Activated T-helper 1 cell treated with anti-CD3 and anti-CD28 coated beads, Interleukin-12 subunit alpha, Interleukin-12 subunit beta, Interleukin-2, Interleukin-4 antibody, amounts not matched to agents 30 ng/mL and 10 ng/mL and 1 ng/mL, durations not matched to agents 14 hours and 24 hours and 36 hours (primary cell): ENCODE measurements at places on chromosomes 13 and 19.

- no peak for DNase-seq
- H3K4me1 ChIP-seq: no peaks in the 10 kb centered on the region
- H3K27ac ChIP-seq: no peak overlapping the region
- H3K4me3 ChIP-seq: no peak overlapping the region
- H3K36me3 ChIP-seq: no peaks in the 10 kb centered on the region
Observed at GRCh38 chr13:78736142-78736541, 77.2 kb upstream of the OBI1 start.

DNA sequence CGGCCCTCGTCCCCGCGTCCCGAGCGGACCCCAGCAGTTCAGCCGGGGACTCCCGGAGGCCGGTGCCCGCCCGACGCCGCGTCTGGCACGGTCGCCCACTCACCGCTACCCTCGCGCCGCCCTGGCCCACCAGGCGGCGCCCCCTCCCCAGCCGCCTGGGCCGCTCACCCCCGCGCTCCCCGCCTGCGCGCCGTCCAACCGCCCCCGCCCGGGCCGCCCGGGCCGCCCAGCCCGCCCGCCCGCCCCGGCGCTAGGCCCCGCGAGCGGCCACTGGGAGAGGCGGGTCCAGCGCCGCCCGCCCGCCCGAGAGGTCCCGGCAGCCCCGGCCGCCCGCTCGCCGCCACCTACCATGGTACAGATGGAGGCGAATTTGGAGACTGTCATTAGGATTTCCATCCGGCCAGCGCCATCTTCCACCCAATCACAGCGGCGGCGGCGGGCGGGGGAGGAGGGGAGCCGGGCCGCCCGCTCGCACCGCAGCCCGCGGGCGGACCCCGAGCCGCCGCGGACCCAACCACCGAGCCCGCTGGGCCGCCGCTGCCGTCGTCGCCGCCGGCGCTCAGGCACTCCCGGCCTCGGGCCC, at the start of gene USP12:
Gene USP12, minus strand, starts transcription at position 568 of the 583 bp plus-strand sequence. Its CDS starts 172 bp downstream, at position 396.
- H3K27me3 ChIP-seq: no peaks in the 10 kb centered on the region
- no peak for DNase-seq
- peaks cover 6% of the 10 kb centered on the region for H3K36me3 ChIP-seq
- peak within 1 kb of the TSS; percentile 100 for H3K27ac ChIP-seq
- peaks cover 53% of the 10 kb centered on the region for H3K4me1 ChIP-seq

- no peak for DNase-seq
- peaks cover 28% of the 10 kb centered on the region for H3K36me3 ChIP-seq
- H3K27me3 ChIP-seq: no peaks in the 10 kb centered on the region
- H3K4me3 ChIP-seq: no peak overlapping the region
Observed at GRCh38 chr13:77056382-77056781, 29.4 kb upstream of the FBXL3 start.

GRCh38 chr19:340620-341385, 3.8 kb downstream of the MIER2 start:
- H3K36me3 ChIP-seq: peaks cover 34% of the 10 kb centered on the region
- peak overlapping the region; percentile 23 for H3K27ac ChIP-seq
- no peak for DNase-seq

DNA sequence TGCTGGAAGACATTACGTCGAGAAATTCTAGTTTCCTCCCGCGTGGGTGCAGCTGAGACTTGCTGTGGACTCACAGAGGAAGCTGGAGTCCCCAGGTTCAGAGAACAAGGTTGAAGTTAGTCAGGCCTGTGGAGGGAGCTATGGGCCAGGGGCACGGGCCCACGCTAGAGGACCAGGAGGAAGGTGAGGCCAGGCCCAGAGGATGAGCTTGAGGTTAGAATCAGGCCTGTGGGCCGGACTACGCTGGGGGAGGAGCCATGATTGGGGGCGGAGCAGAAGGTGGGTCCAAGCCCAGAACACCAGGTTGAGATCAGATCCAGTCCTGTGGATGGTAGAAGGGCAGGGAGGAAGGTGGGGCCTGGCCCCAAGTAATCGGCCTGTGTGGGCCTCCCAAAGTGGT, 32.6 kb downstream of the ZNF846 start:
- no peak overlapping the region for H3K4me3 ChIP-seq
- no peak overlapping the region for H3K27ac ChIP-seq
- DNase-seq: no peak
- H3K4me1 ChIP-seq: no peaks in the 10 kb centered on the region

- H3K4me3 ChIP-seq: no peak overlapping the region
- H3K27me3 ChIP-seq: no peaks in the 10 kb centered on the region
- H3K4me1 ChIP-seq: peaks cover 49% of the 10 kb centered on the region
- peaks cover 5% of the 10 kb centered on the region for H3K36me3 ChIP-seq
- peak overlapping the region; percentile 13 for H3K27ac ChIP-seq
Observed at GRCh38 chr13:40386586-40386985, 279.9 kb downstream of the FOXO1 start.

GRCh38 chr13:93080587-93080986, 146.0 kb upstream of the GPC6 start:
- DNase-seq: no peak
- no peaks in the 10 kb centered on the region for H3K36me3 ChIP-seq
- no peak overlapping the region for H3K27ac ChIP-seq
- H3K4me1 ChIP-seq: no peaks in the 10 kb centered on the region
- no peak overlapping the region for H3K4me3 ChIP-seq

- no peak overlapping the region for H3K4me3 ChIP-seq
- H3K27ac ChIP-seq: no peak overlapping the region
- DNase-seq: no peak
- peaks cover 19% of the 10 kb centered on the region for H3K4me1 ChIP-seq
Observed at GRCh38 chr19:43625918-43626579, 6.6 kb upstream of the ZNF428 start.

DNA sequence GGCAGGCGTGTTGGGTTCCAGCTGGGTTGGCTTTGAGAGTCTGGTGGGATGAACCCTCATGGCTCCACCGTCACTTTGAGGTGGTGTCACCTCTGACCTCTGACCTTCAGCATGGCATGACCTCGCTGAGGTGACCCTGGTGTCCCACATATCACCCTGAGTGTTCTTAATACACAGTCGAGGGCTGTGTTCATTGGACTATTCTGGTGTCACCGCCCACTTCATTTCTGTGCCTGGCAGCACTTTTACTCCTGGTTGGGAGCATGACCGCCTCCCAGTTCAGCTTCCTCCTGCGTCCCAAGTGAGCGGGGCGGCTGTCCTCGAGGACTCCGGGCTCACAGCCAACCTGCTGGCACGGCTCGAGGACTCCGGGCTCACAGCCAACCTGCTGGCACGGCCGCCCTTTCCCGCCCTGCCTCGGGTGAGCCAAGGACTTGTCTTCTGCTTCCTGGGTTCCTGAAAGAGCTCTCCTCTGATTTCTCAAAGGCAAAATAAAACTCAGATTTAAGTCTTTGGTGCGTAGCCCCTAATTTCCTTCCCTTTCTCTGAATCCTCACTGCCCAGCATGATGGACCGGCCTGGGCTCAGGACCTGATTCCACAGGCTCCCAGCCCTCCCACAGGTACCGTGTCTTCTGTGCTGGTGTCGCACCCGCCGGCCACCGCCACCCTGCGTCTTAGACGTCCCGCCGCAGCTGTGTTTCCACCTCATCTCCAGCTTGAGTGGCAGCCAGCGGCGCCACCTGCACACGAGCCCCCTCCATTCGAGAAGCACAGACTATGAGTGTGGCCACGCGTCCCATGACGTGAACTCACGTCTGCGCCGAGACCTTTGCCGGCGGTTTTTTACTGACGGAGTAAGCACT, 10.4 kb downstream of the ATP4B start:
- DNase-seq: no peak
- no peaks in the 10 kb centered on the region for H3K27me3 ChIP-seq
- H3K36me3 ChIP-seq: peaks cover 5% of the 10 kb centered on the region
- peaks cover 10% of the 10 kb centered on the region for H3K4me1 ChIP-seq
- H3K27ac ChIP-seq: no peak overlapping the region

DNA sequence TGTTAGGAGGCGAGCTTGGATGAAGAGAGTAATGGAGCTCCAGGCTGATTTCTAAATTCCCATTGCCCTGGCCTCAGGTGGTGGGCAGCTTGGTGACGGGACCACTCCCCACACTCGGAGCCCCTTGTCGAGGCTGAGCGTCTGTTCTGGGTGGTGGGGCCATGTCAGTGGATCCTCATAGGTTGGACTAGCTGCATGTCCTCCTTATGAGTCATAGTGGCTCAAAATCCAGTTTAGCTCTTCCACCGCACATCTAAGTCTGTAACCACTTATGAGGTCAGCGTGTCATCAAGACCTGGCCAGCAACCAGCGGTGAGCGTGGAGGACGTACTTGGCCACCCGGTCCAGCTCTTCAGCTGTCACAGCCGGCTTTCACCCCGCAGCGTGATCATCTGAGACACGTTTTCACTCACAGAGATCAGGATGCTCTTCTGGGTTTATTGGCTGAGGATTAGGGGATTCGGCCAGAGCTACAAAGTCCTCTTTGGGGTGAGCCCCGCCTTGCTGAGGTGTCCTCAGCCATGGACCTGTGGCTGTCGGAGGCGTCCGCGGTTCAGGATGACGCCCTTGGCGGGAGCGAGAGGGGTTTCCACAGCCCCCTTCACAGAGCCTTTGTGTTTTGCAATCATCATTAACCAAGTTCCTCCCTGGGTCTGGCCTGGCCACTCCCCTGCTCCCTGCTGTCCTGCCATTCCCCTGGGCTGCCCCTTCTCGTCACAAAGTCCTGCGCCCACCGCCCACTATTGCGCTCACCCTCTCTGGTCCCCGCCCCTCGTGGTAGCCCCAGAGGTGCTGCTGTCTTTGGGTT, 41.9 kb downstream of the ADPRHL1 start:
- no peak overlapping the region for H3K4me3 ChIP-seq
- H3K4me1 ChIP-seq: no peaks in the 10 kb centered on the region
- no peaks in the 10 kb centered on the region for H3K27me3 ChIP-seq
- DNase-seq: no peak
- H3K27ac ChIP-seq: no peak overlapping the region

DNA sequence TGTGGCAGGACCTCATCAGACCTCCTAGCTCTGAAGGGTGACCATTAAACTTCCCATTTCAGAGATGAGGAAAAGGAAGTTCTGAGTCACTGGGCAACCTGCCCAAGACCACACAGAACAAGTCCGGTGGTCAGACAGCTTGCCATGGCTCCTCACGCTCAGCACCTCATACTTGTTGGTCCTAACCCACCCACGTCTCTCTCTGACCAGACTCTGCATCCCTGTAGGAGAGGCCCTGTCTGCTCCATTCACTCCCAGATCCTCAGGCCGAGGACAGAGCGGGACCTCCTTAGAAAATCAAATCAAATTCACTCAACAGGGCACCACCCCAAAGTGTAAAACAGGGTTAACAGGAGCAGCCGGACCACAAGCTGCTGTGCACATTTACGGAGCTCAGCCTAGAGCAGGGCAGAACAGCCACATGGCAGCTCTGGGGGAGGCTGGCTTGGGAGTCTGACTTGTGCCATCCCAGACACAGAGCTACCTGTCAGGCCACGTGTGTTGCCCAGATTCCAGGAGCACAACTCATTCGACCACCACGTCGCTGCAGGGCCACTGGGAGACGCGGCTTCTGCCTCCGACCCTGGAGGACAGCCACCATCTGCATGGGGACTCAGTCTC, 1.7 kb downstream of the MIER2 start:
- no peak for DNase-seq
- peak overlapping the region; percentile 84 for H3K4me3 ChIP-seq
- peak overlapping the region; percentile 29 for H3K27ac ChIP-seq
- peaks cover 5% of the 10 kb centered on the region for H3K27me3 ChIP-seq
- H3K36me3 ChIP-seq: peaks cover 26% of the 10 kb centered on the region

DNA sequence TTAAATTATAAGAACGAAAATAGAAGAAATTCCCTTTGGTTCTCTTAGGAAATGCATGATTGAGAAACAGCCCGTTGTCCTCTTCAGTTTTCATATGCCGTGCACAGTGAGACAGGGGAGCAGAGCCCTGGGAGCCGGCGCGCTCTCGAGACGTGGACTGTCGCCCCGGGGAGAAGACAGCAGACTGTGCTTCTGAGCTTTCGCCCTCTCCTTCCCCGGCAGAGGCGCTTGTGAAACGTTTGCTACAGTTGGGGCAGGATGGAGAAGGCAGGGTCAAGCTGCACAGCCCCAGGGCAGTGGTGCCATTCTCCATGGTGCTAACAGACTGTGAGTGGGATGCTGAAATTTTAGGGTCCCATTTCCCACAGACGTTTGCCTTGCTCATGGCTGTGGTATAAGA, 192.2 kb upstream of the KL start:
- H3K36me3 ChIP-seq: no peaks in the 10 kb centered on the region
- H3K4me3 ChIP-seq: no peak overlapping the region
- DNase-seq: no peak
- H3K27ac ChIP-seq: no peak overlapping the region

- DNase-seq: no peak
- H3K27ac ChIP-seq: no peak overlapping the region
- no peaks in the 10 kb centered on the region for H3K36me3 ChIP-seq
- H3K4me3 ChIP-seq: no peak overlapping the region
- H3K4me1 ChIP-seq: peaks cover 17% of the 10 kb centered on the region
Observed at GRCh38 chr19:29793116-29793727, 18.6 kb upstream of the CCNE1 start.

- peaks cover 12% of the 10 kb centered on the region for H3K27me3 ChIP-seq
- H3K4me3 ChIP-seq: no peak overlapping the region
- H3K36me3 ChIP-seq: no peaks in the 10 kb centered on the region
- no peaks in the 10 kb centered on the region for H3K4me1 ChIP-seq
- no peak overlapping the region for H3K27ac ChIP-seq
Observed at GRCh38 chr19:3287814-3288213, 63.4 kb downstream of the CELF5 start.

- H3K27ac ChIP-seq: no peak overlapping the region
- peaks cover 18% of the 10 kb centered on the region for H3K4me1 ChIP-seq
- DNase-seq: no peak
- peaks cover 3% of the 10 kb centered on the region for H3K36me3 ChIP-seq
Observed at GRCh38 chr19:41367848-41368301, 3.9 kb upstream of the B9D2 start.

- H3K27me3 ChIP-seq: peaks cover 2% of the 10 kb centered on the region
- peak overlapping the region; percentile 75 for H3K4me3 ChIP-seq
- H3K36me3 ChIP-seq: peaks cover 32% of the 10 kb centered on the region
- peak overlapping the region; percentile 97 for H3K27ac ChIP-seq
- DNase-seq: peak; percentile 63
- peaks cover 63% of the 10 kb centered on the region for H3K4me1 ChIP-seq
Observed at GRCh38 chr19:8571006-8571411, 6.2 kb downstream of the MYO1F start.

DNA sequence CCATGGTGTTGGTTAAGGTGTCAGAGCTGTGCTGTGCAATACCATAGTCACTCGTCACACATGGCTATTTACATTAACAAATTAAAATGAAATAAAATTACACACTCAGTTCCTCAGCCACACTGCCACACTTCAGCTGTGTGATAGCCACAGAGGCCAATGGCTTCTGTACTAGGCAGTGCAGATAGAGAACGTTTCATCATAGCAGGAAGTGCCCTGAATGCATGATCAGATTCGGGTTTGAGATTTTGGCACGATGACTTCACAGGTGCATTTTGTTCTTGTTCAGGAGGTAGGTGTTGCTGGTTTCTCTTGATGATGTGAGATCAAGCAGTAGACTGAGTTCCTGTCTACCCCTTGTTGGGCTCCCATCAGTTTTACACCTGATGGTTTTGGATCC, 6.5 kb downstream of the ARMC6 start:
- H3K4me1 ChIP-seq: peaks cover 18% of the 10 kb centered on the region
- DNase-seq: peak; percentile 14
- H3K4me3 ChIP-seq: no peak overlapping the region
- no peaks in the 10 kb centered on the region for H3K27me3 ChIP-seq
- peaks cover 16% of the 10 kb centered on the region for H3K36me3 ChIP-seq

- no peak for DNase-seq
- H3K27ac ChIP-seq: no peak overlapping the region
- no peaks in the 10 kb centered on the region for H3K36me3 ChIP-seq
Observed at GRCh38 chr13:97328222-97328790, 105.7 kb upstream of the RAP2A start.

- DNase-seq: no peak
Observed at GRCh38 chr19:7748171-7748570, 837 bp upstream of the CD209 start.
